ENCODE measurements at places on chromosomes 1 and 21.

GRCh38 chr1:112255080-112255479 is 140.9 kb upstream of the CTTNBP2NL start:
- peak; percentile 34 for DNase-seq

GRCh38 chr1:28380394-28380793 is 10.9 kb downstream of the PHACTR4 start:
- DNase-seq, result no peak

GRCh38 chr1:2290595-2291510 is 62.7 kb downstream of the SKI start:
- DNase-seq, result peak; percentile 94

GRCh38 chr1:6852136-6852890 is 67.1 kb downstream of the CAMTA1 start:
- DNase-seq, result no peak

- no peak for DNase-seq
These were observed 3.6 kb upstream of the GPR61 start for GRCh38 chr1:109535971-109536491.

DNA sequence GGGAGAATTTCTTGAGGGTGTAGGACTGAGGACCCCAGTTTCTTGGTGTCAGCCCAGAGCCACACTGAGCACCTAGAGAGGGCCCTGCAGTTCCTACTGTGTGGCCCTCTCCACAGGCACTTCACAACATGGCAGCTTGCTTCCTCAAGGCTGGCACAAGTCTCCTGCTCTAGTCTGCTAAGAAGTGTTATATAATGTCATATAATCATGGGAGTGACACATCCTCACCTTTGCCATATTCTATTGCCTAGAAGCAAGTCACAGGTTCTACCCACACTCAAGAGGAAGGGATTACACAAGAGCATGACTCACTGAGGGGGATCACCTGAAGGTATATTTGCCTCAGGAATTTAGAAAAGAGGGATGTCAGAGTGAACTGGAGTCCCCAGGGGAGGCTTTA is 5.5 kb upstream of the SNX27 start:
- DNase-seq, result no peak

DNA sequence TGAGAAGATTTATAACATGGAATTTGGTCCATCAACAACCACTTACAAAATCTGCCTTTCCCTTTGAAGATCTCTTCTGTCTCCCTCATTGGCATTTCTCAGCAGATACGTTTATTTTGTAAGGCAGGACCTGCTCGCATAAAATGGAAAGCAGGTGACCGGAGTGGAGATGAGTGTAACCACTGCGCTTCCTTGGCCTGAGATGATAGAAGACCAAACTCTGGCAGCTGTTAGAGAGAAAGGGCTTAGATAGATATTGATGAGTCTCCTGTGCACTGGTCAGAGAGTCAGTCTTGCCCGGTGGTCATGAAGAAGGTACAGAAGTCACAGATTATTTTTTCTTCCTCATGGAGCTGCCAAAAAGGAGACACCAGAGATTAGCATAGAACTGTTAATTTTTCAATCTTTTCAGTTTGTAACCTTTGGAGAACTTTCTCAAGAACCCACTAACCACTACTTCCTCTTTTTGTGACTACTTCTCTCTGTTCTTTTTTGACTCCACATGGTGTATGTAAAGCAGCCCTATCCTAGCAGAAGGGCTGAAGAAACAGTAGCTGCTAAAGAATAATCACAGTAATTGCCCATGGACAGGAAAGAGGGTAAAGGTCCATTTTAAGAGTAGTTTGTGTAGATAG is 47.6 kb downstream of the FCRL3 start:
- DNase-seq, result no peak

GRCh38 chr1:65355031-65355712 is 45.8 kb downstream of the DNAJC6 start:
- DNase-seq, result no peak

GRCh38 chr1:187641015-187641414 is 812.3 kb downstream of the PLA2G4A start:
- DNase-seq, result no peak

- no peak for DNase-seq
These were observed 336.2 kb upstream of the ESRRG start for GRCh38 chr1:217059401-217059800.

GRCh38 chr1:74003806-74004205 is 194.2 kb downstream of the LRRIQ3 start:
- no peak for DNase-seq

GRCh38 chr1:245591346-245592188 is 436.8 kb downstream of the KIF26B start:
- DNase-seq, result no peak

DNA sequence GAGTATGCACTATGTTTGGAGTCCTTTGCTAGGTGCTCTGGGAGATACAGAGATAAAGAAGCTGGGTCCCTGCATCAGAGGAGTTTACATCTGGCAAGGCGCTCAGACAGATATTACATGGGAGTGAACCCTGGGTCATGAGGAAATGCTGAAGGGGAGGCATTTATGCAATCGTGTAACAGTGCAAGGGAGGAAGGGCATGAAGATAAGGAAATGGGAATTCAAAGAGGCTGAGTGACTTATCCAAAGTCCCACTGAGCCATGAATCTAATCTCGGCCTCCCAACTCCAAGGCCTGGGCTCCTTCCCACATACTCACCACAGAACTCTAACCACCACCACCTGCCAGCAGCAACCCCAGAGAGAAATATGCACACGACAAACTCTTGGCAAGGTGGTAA is 51.6 kb downstream of the FAM163A start:
- DNase-seq, result peak; percentile 39

GRCh38 chr1:3857791-3858129 is 484 bp downstream of the DFFB start:
- no peak for DNase-seq

DNA sequence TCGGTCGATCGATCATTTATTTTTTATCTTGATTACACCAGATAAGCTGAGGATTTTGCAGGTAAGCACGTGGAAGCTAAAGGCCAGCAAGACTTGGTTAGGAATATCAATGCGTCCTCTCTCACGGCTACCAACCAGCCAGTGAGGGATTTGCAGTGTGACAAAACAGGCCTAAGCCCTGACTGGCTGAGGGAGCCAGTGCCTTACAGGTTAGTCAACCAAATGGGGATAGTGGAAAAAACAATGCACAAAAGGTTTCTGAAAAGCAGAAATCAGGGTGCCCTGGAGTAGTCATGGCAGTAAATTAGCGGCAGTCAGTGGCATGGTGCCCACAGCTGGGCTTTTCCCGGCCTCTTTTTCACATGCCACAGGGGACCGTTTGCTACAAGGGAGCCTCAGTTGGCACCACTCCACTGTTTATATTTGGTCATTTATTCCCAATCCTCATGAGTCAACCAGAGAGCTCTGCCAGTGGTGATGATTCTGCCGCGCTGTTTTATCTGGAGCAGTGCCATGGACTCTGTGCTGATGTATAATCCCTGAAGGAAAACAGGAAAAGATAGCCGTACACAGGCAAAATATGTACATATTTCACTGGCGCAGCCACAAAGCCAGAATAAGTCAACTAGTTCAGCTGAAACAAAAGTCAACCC is 167.6 kb downstream of the RHOU start:
- peak; percentile 99 for DNase-seq

GRCh38 chr1:151860504-151861187 is 7.1 kb upstream of the THEM5 start:
- DNase-seq, result no peak

GRCh38 chr1:34612091-34612827 is 142.6 kb upstream of the GJB5 start:
- no peak for DNase-seq

DNA sequence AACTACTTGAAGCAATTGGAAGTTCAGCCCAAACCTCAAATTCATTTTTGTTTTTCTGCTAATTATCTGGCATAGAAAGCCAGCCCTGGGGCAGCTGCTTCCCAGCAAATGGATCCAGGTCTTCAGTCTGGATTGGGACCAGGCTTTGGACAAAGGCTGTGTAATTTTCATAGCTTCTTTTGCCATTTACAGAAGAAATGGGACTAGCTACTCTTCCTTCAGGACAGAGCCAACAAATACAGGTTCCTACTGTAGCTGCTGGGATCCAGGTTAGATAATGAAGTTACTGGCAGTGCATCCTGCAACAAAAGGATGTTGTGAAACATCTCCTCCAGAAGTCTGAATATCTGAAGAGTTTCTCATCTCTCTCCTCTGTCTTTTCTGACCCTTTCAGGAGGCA is 171.5 kb upstream of the CAMK1G start:
- DNase-seq, result no peak

DNA sequence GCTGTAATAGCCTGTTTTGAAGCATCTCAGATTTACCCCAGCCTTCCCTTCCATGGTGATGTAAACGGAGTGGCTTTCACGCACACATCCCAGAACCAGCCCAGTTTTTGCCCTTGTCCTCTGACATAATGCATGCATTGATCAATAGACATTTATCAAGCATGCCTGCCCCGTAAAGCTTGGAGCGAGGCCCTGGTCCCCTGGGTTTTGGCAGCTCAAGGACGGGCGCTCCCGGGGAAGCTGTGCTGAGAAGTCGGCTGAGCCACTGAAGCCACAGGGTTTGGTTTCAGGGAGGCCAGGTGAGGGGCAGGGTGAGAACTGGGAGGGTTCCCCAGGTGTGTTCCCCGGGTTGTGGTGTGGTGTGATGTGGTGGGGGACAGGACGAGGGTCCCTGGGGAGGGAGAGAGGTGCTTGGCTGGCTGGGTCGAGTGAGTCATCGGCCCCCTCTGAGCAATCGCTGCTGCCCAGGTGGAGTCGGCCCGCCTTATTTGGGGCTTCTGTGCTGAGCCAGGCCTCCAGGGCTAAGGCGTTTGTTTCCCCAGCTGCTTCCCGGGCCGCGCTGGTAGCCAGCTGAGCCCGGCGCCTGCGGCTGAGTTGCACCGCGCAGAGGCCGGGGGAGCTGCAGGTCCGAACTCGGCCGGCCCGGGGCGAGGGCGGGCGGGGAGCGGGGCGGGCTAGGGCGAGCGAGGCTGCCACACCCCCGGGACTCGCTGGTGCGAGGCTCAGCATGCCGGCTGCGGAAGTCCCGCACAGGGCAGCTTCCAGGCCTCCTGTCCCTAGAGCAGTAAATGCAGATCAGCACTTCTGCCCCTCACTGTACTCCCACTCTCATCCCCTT is 23.6 kb downstream of the ATP2B4 start:
- no peak for DNase-seq

DNA sequence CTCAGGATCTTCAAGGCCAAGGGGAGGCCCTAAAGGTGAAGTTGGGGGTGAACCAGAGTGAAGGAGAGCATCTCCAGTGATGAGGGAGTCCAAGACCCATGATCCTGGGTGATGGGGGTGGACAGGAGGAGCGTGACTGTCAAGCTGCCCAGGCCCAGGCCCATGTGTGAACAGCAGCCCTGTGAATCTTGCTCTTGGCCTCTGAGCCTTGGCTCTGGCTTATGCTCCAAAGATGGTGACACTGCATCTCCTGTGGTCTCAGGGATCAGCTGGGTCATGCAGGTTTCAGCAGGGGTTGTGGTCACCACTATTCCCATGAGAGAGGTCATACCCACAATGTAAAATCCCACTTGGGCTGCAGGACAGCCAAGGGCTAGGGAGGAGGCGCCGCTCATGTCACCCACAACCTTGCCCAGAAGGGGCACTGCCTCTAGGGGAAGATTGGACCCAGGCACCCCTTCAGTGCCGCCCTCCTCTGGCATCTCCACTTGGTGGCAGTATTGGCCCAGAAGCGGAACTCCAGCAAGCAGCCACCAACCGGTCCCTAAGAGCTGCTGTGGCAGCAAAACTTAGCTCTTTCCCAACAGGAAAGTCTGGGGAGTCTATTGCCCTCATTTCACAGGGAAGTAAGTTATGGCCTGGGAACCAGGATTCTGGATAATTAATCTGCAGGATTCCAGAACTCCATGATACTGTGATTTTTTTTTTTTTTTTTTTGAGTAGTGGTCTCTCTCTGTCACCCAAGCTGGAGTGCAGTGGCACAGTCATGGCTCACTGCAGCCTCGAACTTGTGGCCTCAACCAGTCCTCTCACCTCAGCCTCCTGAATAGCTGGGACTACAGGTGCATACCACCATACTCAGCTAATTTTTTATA is 7.5 kb upstream of the WNT3A start:
- DNase-seq, result peak; percentile 61

Measured in brain microvascular endothelial cell (primary cell).